ENCODE measurements at places on chromosomes 4 and X.

GRCh38 chr4:37976991-37977470, 16.8 kb downstream of the PTTG2 start:
- peak; percentile 11 for DNase-seq

DNA sequence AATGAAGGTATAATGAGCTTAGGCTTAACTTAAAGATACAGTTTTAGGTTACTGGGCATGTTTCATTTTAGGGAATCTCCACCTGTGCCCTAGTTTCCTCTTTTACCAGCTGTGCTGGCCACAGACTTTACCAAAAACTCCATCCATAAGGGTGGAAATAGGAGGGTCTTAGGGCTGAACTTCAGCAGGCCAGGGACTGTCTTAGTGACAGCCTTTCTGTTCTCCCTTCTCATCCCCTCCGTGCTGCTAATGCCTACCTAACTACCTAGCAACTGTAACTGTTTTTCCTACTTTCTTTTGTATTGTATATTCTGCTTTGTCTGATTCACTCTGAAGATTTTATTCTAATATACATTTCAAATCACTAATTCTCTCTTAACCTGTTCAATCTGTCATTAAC, 1375.3 kb downstream of the PCDH18 start:
- DNase-seq = no peak

DNA sequence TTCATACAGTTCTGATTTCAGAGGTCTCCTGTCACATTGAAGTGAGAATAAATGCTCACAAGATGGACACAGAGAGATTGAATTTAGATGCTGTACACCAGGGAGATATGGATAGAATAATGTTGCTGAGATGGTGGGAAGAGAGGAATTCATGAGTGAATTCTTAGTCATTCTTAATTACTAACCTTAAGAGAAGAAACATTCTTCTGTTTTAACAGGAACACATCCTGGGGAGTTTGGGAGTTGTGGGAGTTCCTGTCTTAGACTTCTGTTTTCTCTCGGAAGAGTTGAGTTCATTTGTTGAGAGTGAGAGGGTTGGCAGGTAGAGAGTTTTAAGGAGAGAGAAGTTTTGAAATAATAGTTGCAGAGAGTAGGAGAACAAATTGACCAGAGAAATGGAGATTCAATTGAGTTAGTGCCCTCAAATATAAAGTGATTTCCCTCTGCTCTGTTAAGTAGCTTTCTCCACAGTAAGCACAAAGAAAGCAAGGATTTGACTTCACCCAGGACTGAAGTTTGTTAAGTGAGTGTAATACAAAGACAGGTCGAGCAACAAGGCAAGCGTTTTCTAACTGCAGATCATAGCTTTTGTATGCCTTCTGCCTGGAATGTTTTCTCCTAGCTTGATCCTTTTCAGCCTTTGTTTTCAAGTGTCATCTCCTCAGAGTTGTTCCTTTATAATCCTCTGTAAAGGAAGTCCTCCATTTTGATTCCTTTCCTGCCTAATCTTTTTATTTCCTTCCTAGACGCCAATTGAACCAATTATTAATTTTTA, 205.9 kb downstream of the RAPGEF2 start:
- DNase-seq = no peak

DNA sequence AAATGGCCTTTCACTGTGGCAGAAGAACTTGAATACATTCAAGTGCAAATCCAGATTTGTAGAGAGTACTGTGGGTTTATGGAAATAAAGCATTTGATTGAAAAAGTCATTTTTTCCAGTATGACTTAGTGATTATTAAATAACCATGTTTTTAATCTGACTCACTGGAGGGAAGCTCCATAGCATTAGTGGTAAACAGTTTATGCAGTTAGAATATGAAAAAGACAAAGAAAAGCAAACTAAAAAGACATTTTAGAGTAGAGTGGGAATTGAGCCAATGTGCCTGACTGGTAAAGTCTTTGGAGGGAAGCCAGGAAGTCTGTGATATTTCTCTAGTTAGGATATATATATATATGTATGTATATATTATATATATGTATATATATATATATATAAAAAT, 53.4 kb downstream of the FAT4 start:
- no peak for DNase-seq

- DNase-seq = no peak
These were observed 942 bp upstream of the APLN start for GRCh38 chrX:129655547-129656249.

GRCh38 chr4:184364100-184364921, 110.0 kb downstream of the IRF2 start:
- DNase-seq = no peak

GRCh38 chr4:128359422-128359821, 71.8 kb upstream of the PGRMC2 start:
- DNase-seq = no peak

DNA sequence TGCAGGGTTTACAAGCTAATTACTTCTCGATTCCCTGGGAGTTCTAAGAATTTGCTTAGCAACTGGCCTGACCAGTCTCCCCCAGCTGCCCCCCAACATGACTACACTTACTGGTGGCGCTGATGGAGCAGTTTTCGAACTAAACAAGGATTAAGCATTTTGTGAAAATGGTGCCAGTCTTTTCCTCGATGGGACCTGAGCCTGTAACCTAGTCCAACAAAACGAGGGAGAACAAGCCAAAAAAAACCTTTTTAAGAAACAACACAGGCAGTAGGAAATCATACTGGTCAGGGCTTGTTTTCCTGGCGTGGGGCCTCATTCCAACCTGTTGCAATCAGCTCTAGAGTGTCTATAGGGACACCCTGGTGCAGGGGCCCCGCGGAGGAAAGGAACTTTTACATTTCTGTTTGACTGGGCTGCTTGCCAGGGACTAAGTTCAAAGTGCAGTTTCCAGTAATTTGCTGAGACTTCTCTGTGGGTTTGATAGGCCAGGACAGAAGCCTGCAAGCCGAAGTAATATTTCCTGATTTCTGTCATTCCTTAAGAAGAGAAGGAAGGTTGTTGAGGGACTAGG, 158.7 kb downstream of the SPRY1 start:
- DNase-seq = no peak

DNA sequence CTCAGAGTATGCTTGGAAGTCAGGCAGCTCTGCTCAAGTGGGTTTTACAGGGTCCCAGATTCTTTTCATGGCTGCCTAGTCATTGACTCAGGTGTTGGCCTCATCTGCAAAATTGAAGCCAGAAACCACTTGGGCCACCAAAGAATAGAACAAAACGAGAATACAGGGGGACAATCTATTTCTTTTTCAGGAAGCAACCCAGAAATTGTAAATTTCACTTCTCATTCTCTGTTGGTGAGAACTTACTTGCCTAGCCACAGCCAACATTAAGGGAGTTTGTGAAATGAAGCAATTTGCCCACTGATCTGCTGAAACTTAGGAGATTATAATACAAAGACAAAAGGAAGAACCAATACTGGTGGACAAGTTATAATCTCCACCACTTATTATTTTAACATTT, 8.6 kb upstream of the TKTL2 start:
- DNase-seq = no peak

DNA sequence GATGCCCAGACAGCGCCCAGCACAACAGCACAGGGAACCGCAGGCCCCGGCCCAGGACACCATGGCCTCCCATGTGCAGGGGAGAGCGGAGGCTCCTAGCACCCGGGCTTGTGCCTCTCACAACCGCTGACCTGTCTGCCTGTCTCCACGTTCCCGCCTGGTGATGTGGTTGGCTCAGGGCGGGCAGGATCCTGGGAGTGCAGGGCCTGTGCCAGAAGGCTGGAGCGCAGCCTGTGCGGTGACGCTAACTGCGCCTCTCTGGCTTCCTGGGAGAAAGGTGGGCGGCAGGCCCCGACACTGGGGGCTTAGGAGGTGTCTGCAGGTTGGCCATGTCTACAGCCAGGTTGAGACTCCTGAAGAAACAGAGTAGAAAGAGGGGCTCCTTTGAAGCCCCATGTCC, 48.7 kb downstream of the CPZ start:
- no peak for DNase-seq

GRCh38 chr4:175873707-175874106, 61.6 kb upstream of the GPM6A start:
- DNase-seq = no peak

- DNase-seq = no peak
These were observed 47.7 kb downstream of the RPS6KA3 start for GRCh38 chrX:20218836-20219505.

DNA sequence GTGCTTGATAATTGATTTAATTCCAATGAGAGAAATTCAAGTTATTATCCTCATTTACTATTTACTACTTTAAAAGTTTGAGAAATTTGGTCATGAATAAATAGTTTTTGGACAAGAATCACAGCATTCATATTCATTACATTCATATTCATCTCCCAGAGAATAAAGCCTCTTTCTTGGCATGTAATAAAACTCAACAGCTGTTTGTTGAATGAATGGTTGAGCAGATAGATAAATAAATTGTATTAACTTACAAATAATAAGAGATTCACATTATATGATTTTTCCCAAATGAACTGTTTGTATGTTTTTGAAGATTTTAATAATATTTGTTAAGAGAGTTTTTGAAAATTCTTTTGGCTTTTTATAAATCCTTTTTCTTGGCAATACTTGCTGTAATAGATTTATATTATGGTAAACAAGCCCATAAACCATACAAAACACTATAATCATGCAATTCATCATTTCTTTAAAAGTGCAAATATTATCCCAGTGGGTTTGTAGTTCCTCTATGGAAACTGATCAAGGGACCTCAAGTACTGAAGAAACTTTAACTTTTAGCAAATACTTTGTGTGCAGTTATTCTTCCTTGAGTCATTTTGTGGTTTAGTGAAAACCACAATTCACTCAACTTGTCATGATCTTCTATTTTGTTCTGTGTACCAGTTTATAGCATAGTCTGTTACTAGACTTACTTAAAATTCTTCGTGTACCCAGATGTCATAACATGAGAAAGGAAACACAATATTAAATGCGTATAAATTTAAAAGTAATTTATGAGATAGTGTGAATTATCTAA, 371.8 kb downstream of the ADGRL3 start:
- no peak for DNase-seq

DNA sequence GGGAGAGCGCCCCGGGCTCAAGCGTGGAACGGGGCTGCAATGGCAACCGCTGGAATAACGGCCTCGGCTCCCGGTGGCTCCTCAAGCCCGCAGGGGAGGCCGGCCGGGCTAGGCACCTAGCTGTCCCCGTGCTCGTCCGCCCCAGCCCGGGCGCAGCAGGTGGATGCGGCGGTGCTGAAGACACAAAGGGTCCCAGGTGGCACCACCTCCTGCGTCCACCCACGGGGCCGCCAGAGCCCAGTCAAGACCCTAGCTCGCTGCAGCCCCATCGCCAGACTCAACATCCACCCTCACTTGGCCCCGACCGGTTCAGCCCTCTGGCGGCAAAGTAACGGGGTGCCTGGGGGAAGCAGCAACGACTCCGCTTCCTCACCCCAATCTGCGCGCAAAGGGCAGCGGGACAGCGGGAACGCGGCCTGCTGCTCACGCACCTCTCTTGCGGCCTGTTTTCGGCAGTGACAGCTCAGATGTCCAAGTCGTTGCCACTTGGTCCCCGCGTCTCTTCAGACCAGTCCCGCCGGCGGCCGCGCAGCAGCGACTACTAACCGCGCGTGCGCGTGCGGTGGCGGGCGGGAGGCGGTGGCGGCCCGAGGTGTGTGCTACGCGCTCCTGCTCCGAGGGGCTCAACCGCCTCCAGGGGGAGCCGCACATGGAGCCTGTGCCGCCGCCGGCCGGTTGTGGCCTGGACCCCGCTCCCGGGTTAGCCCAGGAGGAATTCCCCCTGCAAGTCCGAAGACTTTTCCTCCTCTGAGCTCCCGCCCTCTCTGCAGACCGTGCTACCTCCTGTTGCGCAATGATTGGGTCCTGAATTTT, at the start of gene CLGN:
TSS of gene CLGN (minus strand) at position 543 of the 813 bp plus-strand sequence. CDS start 14,570 bp downstream, outside the sequence.
- DNase-seq = no peak

DNA sequence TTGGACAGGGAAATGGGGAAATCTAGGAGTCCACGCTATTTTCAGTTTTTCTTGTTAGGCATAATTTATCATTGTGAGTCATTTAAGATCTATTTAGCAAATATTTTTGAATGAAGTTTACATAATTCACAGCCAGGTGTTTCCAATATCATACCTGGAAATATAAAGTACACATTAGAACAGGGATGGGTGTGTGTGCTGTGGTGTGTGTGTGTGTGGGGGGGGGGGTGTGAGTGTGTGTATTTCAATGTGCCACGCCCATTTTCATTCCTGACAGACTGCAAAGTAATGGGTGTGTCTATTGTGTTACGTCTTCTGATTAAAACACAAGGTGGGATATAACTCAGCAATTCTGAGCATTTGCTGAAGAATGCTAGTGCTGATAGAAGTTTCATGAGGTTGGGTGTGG, 33.2 kb downstream of the ARHGAP10 start:
- no peak for DNase-seq

GRCh38 chr4:57117491-57117890, 7.3 kb upstream of the IGFBP7 start:
- no peak for DNase-seq

GRCh38 chrX:106649523-106650428, 38.0 kb downstream of the RADX start:
- DNase-seq = no peak

GRCh38 chrX:45849261-45849862, 648.7 kb upstream of the DIPK2B start:
- no peak for DNase-seq

DNA sequence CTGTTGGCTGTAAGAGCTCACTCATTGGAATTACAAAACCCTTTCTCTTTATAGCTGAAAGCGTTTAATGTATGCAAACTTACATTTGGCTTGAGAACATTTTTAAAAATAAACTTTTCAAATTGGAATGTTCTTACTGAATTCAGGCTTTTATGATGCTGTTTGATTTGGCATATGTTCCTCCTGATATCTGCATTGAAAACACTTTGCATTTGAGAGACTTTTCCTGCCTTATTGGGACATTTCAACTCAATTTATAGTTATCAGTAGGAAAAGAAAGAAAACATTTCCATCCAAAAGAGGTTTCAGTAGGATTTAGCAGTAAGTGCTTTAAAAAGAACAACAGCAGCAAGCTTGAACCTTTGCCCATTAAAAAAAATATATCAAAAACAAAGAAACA, 520.0 kb downstream of the IL1RAPL1 start:
- DNase-seq = no peak

DNA sequence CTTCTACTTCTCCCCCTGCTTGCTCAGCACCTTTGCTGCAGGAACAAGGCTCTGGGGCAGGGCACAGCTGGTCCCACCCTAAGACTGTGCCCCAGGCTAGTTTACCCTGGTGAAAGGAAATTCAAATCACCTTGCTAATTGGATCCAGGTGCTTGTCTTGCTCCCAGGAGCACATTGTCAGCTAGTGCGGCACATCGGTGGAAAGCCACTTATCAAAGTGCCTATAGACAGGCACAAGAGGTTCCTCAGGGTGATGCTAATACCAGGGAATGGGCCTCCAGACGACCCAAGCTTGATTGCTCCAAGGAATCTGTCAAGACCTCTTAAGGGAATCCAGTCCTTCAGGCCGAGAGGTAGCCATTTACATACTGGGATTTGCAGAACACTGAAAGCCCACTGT, 64.5 kb upstream of the PRPS1 start:
- no peak for DNase-seq
